NAMALWA (cell line): ENCODE measurements at places on chromosomes 7 and 10.
A peak's percentile ranks its signal among the peaks of the same experiment; 100 is the strongest.

GRCh38 chr7:107506674-107507339 lies 37.0 kb downstream of the GPR22 start:
- no peak for DNase-seq

DNA sequence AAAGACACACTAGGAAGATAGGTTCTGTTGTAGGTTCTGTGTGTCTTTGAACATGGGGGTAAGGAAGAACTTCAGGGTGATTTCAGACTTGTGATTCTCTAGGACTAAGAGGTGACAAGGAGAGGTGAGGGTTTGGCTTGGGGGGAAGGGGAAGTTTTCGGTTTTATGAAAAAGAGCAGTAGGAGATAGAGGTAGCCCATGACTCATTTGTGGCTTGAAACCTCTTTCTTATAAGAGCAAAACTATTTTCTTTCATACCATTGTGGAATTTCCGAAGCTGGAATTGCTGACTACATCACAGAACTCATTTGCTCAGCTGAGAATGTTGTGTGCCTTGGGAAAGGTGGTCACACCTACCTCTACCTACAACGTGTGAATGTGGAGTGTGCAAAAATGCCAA lies 39.6 kb upstream of the IKZF1 start:
- no peak for DNase-seq

DNA sequence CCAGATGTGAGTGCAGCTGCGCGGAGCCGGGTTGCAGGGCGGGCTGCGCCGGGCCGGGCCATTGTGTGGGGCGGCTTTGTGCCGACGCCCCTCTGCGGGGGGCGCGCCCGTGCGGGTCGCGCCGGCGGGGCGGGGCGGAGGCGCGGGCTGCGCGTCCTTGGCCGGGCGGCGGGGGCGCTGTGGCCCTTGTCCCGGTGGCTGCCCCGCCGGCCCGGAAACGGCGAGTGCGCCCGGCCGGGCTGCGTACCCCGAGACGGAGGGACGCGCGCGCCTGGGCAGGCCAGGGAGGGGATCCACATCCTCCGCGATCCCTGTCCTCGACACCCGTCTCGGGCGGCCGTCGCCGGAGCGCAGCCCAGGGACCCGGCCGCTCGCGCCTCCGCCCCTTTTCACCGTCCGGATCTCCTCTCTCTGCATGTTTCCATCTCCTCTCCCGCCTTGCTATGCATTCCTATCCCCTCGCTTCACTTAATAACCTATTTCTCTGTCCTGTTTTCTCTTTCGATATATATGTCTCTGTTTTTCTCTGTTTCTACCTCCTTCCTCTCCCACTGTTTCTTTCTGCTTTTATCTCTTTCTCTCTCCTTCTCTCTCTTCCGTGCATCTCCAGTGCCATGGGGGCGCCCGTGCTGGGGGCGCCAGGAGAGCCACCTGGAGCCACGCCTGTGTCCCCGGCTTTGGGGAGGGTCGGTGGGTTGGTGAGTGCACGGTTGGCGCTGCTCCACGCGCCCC lies 765 bp downstream of the PFKFB3 start:
- DNase-seq: peak; percentile 77

DNA sequence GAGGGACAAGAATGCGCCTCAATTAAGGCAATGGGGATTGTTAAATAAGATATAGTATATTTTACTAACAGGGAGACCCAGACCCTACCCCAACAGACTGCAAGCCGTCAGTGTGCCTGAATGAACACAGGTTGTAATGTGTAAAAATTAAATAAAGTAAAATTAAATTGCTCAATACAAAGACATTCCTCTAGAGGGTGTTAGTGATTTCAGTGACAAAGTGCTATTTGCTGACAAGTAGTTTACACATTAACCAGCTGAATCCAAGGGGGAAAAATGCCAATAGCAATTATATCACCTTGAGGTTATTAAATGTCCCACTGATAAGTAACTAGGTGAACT lies 110.5 kb downstream of the EBF3 start:
- DNase-seq: peak; percentile 29

DNA sequence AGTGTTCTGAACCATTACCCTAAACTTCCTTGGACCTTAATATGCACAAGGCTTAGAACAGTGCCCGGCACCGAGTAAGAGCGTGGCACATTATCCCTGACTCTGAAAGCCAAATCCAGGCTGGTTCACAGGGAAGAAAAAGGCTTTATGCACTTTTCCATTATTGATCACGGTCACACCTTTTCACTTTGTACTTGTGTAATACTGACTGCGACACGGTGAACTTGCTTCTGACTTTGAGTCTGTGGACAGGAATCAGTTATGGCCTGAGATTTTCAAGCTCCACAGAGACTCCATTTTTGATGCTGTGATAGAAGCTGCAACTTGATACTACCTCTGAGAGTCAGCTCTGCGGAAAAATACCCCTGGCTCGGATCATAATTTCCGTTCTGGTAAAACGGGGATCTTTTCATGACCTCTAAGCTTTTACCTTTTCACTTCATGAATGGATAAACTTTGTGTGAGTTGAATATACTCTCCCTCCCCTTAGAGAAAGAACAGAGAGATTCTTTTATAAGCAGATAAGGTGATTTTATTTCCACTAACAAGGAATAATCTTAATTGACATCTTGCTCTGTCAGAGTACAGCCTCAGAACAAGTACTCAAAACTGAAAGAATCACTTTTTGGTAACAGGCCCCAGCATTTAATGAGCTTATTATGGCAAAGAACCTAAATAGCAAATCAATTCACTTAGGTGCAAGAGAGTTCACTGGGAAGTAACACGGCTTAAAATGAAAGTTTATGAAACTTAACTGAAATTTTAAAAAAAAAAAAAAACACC lies 88.8 kb downstream of the ELMO1 start:
- DNase-seq: no peak

- no peak for DNase-seq
These were observed 92.1 kb downstream of the EBF3 start for GRCh38 chr10:129871966-129872365.

DNA sequence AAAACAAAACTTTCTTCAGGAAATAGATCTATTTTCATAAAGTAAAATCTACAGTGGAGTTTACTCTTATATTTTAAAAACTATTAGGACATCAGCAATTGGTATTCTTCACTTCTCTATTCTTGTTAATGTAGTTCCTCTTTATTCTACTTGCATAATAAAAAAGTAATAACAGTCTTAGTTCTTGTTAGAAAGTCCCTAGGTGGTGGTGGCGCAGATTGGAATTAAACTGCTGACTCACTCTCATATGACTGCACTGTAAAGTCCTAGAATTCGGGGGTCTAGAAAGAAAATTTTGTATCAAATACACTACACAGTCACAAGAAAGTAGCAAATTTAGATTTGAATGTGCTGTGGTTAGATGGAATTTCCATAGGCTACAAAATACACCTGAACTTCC lies 44.6 kb upstream of the TES start:
- no peak for DNase-seq

DNA sequence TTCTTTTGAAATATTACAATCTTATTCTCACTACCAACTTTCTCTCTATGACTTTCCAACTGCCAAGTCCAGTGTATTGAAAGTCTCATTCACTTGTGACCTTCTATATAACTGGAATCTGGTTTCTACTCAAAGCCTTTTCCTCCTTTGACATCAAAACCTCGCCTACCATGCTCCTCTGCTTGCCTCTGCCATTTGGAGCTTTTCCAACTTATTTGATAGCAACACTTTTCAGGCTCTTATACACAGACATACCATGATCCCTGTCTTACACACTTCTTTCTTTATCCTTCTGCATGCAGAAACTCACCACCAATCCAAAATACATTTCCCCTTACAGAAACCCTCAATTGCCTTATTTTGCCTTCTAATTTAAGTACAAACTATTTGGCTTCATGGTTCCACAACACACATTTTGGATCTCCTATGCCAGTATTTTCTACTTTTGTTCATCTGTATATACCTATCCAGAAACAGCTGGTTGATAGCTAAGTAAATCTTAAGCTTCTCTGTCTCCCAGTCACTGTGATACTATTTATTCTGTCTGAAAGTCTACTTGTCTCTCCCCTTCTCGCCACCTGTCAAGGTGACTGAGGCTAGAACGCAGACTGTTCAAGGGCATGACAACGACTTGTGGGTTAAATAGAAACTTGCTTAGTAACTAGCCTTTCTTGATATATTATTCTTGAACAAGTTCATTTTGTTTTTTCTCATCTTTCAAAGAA lies 22.4 kb downstream of the GNG11 start:
- DNase-seq: no peak

DNA sequence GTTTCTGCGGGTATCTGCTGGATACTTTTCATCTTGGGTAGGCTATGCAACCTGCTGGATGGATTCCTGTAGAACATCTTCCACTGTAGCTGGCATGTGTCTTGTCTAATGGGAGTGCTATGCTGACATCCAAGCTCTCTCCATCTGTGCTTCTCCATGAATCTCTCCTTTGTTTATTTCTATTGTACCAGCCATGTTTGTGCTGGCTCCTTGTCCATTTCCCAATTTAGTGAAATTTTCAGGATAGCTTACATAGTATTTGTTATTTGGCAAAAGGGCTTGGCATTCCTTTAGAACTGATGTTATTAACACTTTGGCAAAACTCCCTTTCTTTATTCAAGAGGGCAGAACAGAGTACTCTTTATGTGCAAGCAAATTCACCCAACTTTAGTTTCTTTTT lies 198.0 kb downstream of the CSTF2T start:
- DNase-seq: no peak

DNA sequence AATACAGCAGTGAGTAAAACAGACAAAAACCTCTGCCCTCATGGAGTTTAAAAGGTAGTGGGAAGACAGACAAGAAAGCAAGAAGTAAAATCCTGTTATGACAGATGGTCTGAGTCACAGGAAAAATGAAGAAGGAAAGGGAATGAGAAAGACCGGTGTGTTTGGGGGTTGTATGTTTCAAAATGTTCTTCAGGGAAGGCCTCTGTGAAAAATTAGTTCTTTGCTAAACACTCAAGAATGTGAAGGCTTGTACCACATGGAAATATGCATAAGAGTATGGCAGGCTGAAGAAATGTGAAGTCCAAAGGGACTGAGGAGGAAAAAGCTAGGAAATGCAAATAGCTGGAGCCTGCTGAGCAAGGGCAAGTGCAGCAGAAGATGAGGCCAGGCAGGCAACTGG lies 315.9 kb upstream of the SEMA3A start:
- DNase-seq: no peak

DNA sequence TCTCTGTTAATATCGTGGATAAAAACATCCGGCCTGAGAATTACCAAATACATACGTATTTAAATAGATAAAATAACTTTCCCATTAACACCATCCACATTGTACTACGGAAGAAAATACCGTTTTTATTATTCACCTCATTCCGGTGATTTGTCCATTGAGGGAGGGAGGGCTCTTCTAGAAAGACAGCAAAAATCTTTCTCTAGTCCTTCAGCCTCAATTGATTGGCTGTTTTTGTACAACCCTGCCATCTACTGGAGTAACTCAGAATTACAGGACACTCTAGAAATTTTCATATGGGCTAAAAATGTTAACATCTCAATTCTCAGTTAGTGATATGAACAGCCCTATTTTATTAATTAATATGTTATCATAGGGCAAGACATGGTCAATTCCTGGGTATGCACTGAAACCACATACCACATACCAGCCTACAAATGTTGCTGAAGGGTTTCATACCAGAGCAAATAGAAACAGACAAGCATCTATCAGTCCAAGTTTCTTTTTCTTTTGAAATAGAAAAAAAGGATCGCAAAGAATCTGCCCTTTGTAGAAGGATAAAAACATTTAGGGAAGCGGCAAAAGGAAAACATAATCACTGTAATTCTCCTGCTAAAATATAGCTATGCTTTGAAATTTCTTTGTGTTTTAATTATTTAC lies 55.8 kb upstream of the CDCA7L start:
- DNase-seq: peak; percentile 88

GRCh38 chr7:7867846-7868571 lies 100.6 kb upstream of the GLCCI1 start:
- peak; percentile 73 for DNase-seq

DNA sequence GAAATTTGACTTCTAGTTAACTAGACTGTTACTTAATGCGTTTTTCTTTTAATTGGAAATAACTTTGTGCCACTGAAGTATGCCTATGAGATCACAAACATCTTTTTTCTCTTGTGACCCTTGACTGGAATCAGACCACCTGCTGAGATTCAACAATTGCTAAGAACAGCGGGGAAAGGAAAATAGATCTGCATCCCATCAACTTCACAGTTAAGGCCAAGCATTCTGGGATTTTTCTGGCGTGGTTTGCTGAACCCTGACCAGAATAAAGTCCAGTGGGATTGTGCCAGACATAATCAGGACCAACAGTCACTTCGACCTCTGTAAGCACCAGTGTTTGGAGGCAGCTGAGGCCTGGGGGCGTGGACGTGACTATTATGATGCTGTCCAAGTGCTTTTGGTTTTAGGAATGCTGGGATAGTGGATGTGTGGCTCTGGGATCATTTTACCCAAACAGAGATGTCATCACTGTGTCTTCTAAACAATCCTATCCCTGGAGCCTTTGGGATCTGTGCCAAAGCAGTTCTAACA lies 373.3 kb upstream of the PRKCQ start:
- no peak for DNase-seq

GRCh38 chr10:132044803-132045202 lies 20.9 kb upstream of the JAKMIP3 start:
- DNase-seq: no peak

- DNase-seq: no peak
These were observed 91.3 kb upstream of the SMIM30 start for GRCh38 chr7:113209449-113210203.
